ENCODE measurements at places on chromosomes 13 and 19.
A peak's percentile ranks its signal among the peaks of the same experiment; 100 is the strongest.

GRCh38 chr19:50719566-50719965 is at the start of gene SHANK1:
Gene SHANK1, minus strand, starts transcription at chr19:50719802. Its CDS starts 2,883 bp downstream, at chr19:50716919.
- DNase-seq = no peak

GRCh38 chr19:47511681-47512080 is 3.2 kb downstream of the NAPA start:
- DNase-seq = no peak

DNA sequence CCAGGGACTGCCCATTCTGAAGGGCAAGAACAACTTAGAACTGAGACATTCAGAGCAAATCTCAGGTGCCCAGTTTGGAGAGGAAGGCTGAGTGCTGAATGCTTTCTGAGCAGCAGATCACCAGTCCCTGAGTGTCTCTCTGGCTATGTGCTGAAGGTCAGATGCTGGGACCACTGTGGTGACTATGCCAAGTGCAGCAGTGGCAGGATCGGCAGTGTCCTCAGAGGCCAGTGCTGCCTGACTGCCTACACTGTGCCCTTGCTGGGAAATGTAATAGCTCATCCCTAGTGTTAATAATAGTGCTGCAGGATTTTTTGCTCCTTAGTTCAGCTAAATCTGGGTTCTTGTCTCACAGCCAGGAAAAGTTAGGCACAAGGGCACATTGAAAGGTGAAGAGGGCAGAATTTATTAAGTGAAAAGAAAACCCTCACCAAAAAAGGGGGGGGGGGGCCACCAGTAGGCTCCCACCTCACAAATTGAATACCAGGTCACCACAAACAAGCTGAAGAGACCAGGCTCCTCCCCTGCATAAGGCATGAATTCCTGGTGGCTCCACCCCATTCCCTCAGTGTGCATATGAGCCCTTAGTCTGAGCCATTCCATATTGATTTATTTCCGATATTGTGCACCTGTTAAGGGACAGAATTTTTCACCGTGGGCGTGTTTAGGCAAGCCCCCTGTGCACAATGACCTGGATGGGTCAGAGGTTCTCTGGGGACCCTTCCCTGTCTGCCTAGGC is 18.5 kb downstream of the RFXAP start:
- no peak for DNase-seq

DNA sequence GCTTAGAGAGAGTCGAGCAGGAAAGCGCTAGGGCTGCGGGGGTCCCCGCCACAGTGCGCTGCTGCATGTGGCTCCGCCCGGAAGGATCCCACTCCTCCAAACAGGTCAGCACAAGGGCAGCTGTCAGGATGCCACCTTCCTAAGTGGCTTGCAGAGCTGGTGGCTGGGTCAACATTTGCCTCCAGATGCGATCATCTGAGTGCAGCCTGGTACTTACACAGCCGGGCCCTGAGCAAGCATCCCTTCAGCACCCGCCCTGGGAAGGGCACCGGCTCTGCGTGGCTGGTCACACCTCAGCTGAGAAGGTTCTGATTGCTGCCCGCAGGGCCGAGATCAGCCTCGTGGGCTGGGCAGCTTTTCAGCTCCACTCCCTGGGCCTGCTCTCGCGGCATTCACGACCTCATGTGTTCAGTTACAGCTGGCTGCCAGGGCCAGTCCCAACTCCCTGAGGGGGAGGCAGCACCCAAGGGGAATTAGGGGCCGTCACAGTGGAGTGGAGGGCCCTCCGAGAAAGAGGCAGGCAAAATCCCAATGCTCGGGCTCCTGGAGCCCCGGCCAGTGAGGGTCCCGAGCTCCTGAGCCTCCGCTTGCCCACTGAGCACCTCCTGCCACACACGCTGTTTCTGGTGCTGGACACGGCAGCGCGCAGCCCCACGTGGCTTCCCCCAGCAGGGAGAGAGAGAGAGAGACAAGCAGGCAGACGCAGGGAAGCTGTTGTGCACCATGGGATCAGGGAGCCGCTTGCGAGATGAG is 26.8 kb downstream of the AP1M1 start:
- DNase-seq = no peak

GRCh38 chr13:46648166-46648607 is 95.2 kb downstream of the LRCH1 start:
- no peak for DNase-seq

- DNase-seq = no peak
These were observed 11.9 kb downstream of the DNMT1 start for GRCh38 chr19:10182847-10183246.

DNA sequence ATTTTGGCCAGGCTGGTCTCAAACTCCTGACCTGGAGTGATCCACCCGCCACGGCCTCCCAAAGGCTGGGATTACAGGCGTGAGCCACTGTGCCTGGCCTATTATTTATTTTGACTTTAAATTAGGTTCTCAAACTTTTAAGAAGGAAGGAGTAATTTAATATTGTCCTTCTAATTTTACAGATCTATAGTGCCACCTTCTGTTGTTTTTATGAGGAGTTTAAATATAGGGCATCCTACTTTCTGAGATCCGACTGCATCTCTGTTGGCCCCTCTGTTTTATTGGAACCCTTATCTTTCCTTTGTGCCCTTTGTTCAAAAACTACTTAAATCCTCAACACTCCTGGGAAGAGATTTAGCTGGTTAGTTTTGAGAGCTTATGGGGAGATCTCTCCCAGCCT is 25.4 kb upstream of the ZMYM5 start:
- no peak for DNase-seq

DNA sequence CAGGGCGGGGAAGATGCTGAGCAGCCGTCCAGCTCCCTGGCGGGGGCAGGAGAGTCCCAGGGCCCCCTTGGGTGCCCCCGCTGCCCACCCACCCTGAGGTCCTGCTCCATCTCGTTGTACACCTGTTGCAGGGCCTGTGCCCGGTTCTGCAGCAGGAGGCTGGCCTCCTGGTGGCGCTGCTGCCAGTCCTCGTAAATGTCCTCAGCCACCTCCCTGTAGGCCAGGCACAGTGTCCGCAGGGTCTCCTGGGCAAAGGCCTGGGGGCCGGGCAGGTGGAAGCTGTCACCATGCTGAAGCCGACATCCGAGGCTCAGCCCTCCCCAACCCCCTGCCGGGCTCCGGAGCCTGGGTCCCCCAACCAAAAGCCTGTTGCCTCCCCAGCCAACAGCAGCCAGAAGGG is 20.2 kb downstream of the ATP8B3 start:
- DNase-seq = no peak

DNA sequence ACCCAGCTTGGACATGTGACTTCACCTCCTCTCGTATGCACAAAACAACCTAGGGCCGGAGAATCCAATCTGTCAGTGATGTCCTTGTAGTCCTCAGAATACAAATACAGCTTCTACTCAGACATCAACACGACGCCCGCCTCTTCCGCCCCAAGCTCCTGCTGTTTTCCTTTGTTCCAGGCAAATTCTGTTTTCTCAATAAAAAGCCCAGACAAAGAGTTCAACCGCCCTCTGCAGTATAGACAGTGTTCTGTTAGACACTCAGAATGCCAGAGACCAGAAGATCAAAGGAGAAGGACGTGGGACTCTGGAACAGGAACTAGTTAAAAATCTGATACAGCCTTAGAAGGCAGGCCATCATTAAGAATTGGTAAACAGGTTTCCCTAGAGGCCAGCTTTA is 42.0 kb upstream of the GGACT start:
- DNase-seq = no peak

DNA sequence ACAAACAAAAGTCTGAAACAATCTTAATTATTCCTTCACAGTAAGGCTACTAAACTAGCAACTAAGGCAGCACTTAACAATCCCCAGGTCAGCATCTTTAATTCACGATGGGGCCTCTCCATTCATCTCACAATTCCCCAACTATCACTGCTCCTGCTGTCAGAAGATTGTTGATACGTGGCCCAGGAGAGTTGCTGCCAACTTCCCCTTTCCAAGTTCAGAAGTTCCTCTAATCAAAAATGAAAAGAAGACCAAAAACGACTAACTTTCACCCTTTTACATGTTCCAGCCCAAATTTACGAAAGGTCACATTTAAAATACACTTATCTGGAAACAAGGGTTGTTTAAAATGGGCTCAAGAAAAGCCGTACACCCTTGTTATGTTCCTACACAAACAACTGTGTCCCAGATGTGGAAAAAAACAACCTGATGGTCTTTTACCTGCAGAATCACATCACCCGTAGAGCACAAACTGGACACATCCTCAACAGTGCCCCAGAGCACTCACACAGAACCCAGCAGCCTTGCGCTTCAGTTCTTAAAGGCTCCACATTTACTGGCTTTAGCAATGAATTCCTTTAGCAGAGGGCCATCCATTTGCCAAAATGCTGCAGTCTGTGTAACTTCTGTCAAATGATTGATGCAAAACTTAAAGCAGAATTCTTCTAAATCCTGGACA is 38.0 kb downstream of the PHF11 start:
- DNase-seq = no peak

DNA sequence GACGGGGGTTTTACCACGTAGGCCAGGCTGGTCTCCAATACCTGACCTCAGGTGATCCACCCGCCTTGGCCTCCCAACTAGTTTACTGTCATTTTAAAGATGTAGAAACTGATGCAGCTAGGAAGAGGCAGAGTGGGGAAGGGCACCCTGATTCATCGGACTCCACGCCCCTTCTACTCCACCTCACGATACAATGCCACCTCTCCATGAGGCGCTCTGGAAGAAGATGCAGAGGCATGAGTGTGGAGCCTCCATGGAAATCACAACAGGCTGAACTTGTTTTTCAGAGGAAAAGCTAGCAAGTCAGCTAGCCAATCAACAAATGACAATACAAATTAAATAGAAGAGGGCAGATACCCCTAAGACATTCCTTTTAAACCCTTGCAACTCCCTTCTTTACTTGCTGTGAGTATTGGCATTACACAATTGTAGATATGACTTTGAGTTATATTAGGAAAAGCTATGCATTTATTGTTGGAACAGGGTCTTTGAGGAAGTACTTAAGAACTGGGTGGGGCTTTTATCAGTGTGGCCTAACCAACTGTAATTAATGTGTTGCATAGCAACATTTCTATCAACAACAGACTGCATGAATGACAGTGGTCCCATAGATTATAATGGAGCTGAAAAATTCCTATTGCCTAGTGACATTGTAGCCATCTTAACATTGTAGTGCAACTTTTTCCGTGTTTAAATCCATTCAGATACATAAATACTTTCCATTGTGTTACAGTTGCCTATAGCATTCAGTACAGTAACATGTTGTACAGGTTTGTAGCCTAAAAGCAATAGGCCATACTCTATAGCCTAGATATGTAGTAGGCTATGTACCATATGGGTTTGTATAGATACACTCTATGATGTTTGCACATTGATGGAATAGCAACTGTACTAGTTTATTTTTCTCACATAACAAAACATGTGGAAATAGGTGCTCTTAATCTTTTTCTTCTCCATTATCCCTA is 17.6 kb downstream of the WDFY2 start:
- DNase-seq = no peak

GRCh38 chr13:99322297-99323103 is 15.3 kb upstream of the GPR183 start:
- DNase-seq = peak; percentile 35

- no peak for DNase-seq
These were observed 396.5 kb downstream of the IRS2 start for GRCh38 chr13:109389892-109390345.

DNA sequence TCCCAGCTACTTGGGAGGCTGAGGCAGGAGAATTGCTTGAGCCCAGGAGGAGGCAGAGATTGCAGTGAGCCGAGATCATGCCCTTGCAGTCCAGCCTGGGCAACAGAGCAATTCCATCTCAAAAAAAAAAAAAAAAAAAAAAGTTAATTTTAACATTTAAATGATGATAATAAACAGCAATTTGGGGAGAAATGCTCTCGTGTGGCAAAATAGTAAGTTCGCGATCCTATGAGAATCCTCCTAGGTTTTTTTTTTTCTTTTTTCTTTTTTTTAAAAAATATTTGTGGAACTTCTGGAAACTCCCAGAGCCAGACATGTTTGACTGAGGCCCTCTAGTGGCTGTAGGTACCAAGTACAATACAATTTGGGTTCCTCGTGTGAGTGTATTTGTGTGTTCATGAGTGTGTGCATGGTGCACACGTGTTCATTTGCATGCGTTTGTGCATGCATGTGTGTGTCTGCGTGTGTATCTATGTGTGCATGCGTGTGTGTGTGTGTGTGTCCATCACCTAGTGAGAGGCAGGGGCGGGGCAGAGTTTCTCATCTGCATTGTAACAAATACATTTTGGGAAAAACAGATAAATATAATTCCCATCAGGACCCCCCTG is 31.2 kb downstream of the TMPRSS9 start:
- peak; percentile 24 for DNase-seq

DNA sequence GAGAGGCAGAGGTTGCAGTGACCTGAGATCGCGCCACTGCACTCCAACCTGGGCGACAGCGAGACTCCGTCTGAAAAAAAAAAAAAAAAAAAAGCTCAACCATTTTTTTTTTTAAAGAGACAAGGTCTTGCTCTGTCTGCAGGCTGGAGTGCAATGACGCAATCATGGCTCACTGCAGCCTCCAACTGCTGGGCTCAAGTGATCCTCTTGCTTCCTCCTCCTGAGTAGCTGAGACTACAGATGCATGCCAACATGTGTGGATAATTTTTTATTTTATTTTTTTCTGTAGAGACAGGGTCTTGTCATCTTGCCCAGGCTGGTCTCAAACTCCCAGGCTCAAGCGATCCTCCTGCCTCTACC is 10.3 kb downstream of the EHD2 start:
- no peak for DNase-seq

DNA sequence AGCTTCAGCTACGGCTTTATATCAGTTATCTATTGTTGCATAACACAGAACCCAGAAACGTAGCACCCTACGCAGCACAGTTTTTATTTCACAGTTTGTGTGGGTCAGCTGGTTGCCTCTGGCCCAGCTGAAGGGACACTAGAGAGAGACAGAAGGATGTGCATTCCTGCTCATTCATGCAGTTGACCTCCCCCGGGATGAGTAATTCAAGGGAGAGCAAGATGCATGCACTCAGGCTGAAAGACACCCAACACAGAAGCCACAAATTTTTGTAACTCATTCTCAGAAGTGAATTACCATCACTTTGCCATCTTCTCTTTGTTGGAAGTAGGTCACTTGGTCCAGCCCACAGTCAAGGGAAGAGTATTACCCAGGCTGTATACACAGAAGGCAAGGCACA is 89.5 kb downstream of the EFNB2 start:
- DNase-seq = no peak

DNA sequence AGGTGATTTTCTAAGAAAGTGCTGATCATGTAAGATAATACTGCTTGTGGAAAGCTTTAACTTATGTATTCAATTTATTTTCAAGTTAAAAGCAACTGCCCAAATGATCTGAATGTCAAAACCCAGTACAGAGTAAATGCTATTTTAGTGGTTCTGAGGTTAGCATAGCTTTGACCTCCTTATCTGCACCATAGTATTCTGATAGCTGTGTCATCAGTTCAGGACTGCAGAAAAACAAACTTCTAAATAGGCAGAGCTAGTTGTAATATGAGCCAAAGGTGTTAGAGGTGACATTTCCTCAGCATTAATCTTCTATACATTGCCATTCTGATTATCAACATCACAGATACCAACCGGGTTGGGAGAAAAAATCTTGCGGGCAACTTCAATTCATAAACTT is 758.7 kb downstream of the SLITRK5 start:
- DNase-seq = no peak

Data from stimulated activated naive CD4-positive, alpha-beta T cell treated with Interleukin-2 at 50 U/mL for 16 hours (primary cell).